Activated CD4-positive, alpha-beta T cell treated with anti-CD3 and anti-CD28 coated beads for 4 hours (primary cell): ENCODE measurements at places on chromosomes 5 and 9.

GRCh38 chr9:77808751-77809081 lies 160.6 kb upstream of the GNA14 start:
- no peak for DNase-seq

GRCh38 chr5:1704266-1704665 lies 95.4 kb downstream of the MRPL36 start:
- DNase-seq, result no peak

DNA sequence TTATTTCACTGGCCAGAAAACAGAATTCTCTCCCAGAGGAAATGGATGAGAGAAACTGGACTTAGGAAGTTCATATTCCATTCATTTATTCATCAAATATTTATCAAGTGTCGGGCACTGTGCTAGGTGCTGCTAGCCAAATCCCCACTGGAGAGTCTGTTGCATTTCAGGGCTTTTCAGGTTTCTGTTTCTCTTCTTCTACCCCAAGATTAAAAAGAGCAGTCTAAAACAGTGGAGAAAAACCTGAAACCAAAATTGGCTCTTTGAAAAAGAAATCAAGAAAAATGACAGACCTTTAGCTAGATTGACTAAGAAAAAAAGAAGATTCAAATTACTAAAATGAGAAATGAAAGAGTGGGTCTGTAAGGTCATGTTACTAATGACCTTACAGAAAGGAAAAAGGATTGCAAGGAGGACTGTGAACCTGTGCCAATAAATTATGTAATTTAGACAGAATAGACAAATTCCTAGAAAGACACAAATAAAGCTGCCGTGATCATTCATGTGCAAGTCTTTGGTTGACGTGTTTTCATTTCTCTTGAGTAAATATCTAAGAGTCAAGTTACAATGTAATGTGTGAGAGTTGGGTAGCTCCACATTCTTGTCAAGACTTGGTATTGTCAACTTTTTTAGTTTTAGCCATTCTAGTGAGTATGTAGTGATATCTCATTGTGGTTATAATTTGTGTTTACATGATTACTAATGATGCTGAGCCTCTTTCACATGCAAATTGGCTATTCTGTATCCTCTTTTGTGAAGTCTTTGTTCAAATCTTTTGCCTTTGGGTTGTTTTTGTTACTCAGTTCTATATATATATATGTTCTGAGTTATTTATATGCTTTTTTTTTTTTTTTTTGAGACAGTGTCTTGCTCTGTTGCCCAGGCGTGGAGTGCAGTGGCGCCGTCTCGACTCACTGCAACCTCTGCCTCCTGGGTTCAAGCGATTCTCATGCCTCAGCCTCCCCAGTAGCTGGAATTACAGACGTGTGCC lies 23.7 kb downstream of the SNX30 start:
- no peak for DNase-seq

- DNase-seq, result no peak
Measured at GRCh38 chr5:179901462-179901861, 6.2 kb downstream of the TBC1D9B start.

- no peak for DNase-seq
Measured at GRCh38 chr5:17794815-17795214, 160.6 kb downstream of the TAF11L14 start.

DNA sequence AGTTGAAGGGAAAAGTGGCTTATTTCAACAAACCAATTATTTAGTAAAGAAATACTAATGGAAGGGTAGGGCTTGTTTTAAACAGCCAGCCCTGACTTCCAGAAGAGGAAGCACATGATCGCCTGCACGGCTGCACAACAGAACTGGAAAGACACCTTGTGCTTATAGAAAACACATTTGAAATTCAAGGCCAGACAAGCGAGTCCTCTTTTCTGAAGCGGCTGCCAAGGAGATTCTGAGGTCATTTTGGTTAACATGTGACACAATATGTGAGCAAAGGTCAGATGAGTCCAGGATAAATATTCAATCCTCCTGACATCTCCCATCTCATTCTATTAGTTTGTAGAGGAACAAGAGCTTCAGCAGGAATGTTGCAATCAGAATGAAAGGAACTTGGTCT lies 461.4 kb upstream of the ST8SIA4 start:
- DNase-seq, result no peak

DNA sequence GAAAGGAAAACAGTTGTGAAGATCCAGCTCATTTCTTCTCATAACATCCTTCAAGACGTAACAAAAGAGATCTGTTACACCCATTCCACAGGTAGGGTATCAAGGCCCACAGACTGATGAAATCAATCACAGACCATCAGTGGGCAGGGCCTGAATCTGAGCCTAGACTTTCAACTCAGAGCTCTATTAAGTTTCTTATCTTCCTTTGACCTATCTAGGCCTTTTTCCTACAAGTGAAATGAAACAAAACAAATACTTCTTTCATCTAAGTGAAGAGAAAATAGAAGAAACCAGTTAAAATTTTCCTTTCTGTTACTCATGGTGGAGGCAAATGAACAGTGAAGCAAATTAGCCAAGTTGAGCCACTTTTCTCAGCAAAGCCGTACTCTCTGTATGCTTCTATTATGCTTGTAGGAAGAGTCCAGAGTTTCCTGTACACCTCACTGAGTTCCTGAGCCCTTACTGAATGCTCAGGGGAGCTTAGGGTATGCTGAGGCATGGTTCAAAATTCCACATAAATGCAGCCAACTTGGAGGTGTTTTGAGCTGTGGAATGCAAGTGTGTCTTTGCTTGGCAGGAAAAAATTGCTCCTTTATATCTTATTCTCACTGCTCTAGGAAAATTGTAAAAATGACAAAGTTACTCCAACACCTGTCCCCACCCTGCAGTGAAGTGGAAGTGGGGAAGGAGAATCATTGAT lies 91.9 kb downstream of the FEM1C start:
- DNase-seq, result no peak

DNA sequence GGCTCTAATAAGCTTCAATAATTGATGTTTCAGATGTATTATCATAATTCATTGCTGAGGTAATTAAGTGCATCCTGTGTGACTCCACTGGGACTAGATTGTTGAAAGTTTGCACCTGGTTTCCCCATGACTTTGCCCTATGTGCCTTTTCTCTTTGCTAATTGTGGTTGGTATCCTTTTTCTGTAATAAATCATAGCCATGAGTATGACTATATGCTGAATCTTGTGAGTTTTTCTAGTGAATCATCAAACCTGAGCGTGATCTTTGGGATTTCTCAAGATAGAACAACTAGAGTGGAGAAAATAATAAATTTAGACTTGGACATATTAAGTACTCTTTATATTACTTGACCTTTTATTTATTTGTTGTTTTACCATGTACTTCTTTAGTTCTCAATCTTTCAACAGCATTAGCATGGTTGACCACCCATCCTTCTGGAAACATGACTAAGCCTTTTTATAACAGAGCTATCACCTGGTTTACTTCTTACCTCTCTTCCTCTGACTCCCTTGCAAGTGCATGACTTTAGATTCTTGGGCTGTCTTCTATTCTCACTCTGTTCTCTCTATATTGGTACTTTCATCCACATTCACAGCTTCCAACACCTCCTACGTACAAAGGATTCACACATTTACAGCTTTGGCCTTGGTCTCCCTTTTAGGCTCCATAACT lies 239.6 kb upstream of the TAS2R1 start:
- no peak for DNase-seq

GRCh38 chr9:31573561-31573960 lies 810.9 kb upstream of the ACO1 start:
- no peak for DNase-seq

DNA sequence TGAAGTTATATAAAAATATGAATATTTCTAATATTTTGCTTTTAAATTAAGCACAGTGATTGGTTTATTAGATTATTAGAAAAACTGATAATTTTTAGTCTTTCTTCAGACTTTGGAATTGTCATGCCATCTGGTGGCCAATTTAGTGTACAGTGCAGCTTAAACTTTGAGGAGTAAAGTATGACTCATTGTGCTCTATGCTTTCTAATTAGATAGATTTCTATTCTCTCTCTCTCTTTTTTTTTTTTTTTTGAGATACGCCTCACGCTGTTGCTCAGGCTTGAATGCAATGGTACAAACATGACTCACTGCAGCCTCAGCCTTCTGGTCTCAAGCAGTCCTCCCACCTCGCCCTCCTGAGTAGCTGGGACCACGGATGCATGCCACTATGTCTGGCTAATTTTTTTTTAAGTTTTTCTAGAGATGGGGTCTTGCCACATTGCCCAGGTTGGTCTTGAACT lies 42.1 kb upstream of the GPR21 start:
- DNase-seq, result peak; percentile 37

GRCh38 chr5:92694067-92694466 lies 887.0 kb downstream of the NR2F1-AS1 start:
- DNase-seq, result no peak

- no peak for DNase-seq
Measured at GRCh38 chr9:34526026-34526425, 3.2 kb upstream of the ENHO start.

DNA sequence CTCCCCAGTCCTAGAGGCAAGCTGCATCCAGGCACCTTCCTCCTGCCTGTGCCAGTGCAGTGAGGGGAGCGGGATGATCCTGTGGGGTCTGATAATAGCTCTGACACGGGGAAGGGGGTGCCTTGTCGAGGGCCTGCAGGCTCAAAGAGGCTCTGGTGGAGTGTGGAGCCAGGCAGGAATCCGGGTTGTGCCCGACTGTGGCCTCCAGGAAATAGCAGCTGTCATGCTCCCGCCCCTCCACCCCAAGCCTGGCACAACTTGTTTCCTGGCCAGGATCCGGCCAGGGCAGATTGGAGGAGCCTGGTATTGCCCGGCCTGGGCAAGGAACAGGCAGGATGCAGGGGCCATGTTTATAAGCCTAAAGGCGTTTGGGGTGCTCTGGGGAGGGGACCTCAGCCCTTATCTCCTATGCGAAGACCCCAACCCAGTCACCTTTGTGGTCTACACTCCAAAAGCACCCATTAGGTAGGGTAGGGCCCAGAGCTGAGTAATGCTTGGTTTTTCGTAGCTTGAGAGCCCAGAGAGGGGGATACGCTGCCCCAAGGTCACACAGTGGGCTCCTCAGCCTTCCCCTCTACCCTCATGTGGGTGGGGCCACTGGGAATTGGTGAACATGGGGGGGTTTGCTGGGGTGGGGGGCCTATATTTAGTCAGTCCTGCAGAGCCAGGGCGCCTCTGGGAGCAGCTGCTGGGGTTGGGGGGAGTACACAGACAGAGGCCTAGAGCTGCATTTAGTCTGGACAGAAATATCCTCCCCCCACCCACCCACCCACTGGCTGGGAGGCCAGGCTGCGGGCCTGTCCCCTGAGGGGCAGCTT lies 12.2 kb downstream of the CXXC5 start:
- DNase-seq, result no peak

DNA sequence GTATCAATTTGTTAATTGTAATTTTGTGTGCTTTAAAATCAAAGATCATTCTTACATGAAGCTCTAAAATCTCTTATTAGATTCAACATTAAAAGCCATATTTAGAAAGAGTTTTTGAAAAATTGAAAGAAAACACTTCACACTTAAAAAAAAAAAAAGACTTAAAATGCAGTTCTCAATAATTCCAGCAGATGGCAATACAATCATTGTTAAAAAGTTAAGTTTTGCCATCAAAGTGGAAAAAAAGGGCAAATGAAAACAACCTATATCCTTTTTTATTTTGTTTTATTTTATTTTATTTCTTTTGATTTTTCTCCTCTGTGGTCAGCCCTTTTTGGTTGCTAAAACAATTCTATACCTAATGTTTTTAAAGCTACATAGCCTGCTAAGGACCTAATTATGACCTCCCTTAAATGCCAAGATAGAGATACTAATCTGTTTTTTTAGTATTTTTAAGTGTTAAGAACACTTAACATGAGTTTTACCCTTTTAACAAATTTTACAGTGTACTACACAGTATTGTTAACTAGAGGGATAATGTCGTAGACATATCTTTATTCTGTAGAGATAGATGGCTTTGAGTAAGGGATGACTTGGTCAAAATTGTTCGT lies 154.2 kb upstream of the DAB2 start:
- no peak for DNase-seq

- no peak for DNase-seq
Measured at GRCh38 chr9:133493428-133493827, 14.5 kb upstream of the SLC2A6 start.

- no peak for DNase-seq
Measured at GRCh38 chr5:181035991-181036815, 3.9 kb upstream of the BTNL9 start.

GRCh38 chr5:35651002-35651756 lies 33.5 kb downstream of the SPEF2 start:
- DNase-seq, result peak; percentile 77

GRCh38 chr5:1110307-1111240 lies 1.3 kb downstream of the SLC12A7 start:
- DNase-seq, result no peak

DNA sequence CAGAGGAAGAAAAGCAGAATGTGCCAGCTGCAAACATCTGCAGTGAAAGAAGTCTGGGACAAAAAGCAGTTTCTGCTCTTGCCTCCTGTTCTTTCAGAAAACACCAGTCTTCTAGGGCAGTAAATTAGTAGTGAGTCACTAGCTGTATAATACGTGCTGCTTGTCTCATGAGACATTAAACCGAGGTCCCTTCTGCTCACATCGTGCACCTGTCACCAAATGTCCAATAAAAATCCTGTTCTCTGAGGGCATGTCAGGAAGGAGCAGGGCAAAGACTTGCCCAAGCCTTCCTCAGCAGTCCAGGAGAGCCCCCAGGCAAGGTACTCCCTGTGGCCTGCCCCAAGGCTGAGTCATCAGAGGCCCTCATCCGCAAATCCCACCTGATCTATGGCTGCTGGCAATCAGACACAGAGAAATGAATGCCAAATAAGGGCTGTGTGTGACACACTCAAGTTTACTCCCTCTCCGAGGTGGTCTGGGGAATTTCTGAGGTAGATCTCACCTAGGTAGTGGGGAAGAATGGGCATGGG lies 255.3 kb upstream of the SMARCA2 start:
- DNase-seq, result no peak

DNA sequence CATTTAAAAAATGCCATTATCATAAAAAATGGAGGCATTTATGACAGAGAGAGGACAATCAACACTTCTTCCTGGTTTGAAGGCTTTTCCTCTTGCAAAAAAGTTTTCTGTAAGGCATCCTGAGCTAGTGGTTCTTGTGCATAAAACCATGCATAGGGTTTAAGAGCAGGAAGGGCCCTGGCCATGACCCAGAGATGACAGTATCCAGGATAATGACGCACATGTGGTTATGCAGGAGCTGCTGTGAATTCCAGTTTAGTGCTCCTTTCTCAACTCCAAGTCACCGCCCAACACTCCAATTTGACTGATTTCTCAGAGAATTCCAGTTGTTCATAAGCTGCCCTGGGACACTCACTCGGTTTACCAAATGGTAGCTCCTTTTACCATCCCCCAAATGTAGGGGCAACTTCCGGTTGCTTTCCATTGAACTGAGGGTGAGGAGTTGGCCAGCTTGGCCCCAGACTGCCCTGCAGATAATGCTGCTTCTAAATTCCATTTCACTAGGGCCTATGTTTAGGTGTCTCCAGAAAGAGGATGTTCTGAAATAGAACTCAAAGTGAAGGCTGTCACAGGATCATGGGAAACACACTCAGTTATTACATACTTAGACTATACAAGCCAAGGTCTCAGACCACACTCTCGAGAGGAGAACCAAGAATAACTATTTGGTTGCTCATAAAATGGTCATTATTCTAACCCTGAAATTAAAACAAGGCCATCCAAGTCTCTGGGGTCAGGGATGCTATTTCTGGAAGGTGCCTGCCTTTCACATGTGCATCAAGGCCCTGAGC lies 179.1 kb downstream of the SLIT3 start:
- DNase-seq, result no peak
